OCI-LY7 (cell line): ENCODE measurements at places on chromosomes 13 and 19. TPM values are rescaled to one million over a fixed set of nuclear protein-coding genes. Genes with fewer than 3 reads are reported as not detected.

DNA sequence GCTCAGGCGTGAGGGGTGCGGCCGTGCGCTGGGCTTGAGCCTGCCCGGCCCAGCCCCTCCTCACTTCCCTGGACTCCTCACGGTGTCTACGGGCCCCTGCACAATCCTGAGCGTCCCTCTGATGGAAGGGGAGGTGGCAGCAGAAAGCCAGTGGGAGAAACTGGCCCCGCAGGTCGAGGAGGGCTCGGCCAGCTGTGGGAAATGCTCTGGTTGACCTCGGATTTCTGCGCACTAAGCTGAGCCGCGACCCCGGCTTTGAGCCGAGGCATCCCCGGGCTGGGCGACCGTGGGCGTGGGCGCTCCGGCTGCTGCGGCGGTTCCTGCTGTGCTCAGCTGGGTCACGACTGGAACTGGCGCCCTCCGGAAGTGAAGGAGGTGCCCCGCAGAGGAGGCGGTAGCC lies 70.1 kb downstream of the ZNF208 start:
- DNase-seq = no peak

MBD3L3 gene
- not detected in 2 replicates for total RNA-seq

RYR1 gene
- total RNA-seq = 0.61 and 1.4 TPM in 2 replicates

DNA sequence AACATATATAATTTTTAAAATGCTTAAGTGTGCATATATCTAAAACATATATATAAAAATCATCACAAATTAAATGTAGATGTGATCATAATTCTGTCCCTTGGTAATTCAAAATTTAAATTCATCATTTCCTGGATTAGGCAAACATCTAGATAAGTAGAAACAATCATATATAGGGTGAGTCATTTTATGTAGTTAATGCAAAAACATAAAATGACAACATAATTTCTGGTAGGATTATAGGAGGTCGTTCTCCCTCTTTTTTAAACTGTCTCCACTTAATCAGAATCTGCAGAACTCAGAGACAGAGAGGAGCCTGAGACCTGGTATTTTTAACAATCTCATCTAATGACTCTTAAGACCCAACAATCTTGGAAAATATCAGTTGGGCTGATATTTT lies 333.4 kb downstream of the KCTD12 start:
- DNase-seq = no peak

FFAR2 gene
- not detected in 2 replicates for total RNA-seq

DNA sequence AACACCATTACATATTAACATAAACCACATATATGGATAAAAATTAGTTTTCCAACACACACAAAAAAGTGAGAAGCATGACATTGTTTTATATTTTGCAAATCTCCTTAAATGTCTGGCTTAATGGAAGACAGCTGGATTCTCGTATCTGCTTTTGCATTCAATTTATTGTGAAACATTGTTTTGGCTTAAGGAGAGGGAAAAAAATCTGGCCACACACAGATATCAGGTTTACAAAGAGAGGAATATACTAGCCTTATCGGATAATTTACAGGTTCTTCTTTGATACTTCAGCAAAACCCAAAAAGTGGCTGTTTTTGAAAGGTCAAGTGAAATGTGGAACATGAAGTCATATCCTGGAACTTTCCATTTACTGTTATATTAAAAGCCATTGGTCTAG lies 523.5 kb upstream of the ARGLU1 start:
- no peak for DNase-seq

KIR2DL1 gene
- not detected in 2 replicates for total RNA-seq

ZNF615 gene
- not detected in 2 replicates for total RNA-seq

ZNF541 gene
- not detected in 2 replicates for total RNA-seq

DNA sequence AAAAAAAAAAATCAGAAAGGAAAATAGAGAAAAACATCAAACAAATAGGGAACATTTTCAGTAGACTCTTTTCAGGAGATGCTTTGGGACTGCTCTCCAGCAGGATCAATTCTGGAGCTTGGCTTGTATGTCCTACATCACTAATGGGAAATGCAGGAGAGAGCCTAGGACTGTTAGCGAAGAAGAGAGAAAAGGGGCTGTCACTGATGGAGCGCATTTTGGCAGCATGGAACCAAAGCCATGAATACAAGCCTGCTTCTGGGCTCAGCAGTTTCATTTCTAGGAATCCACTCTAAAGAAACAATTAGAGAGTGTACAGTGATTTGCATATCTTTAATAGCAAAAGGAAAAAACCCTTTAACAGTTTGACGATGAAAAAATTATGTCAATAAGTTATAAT lies 203.9 kb downstream of the NUFIP1 start:
- DNase-seq = no peak

ZNF560 gene
- not detected in 2 replicates for total RNA-seq

- no peak for DNase-seq
Measured at GRCh38 chr19:31357315-31357673, 8.1 kb upstream of the TSHZ3 start.

GRCh38 chr19:1873524-1874473 lies 10.4 kb upstream of the KLF16 start:
- DNase-seq = no peak

SELENOW gene
- 29.9 and 31.2 TPM in 2 replicates for total RNA-seq

DNA sequence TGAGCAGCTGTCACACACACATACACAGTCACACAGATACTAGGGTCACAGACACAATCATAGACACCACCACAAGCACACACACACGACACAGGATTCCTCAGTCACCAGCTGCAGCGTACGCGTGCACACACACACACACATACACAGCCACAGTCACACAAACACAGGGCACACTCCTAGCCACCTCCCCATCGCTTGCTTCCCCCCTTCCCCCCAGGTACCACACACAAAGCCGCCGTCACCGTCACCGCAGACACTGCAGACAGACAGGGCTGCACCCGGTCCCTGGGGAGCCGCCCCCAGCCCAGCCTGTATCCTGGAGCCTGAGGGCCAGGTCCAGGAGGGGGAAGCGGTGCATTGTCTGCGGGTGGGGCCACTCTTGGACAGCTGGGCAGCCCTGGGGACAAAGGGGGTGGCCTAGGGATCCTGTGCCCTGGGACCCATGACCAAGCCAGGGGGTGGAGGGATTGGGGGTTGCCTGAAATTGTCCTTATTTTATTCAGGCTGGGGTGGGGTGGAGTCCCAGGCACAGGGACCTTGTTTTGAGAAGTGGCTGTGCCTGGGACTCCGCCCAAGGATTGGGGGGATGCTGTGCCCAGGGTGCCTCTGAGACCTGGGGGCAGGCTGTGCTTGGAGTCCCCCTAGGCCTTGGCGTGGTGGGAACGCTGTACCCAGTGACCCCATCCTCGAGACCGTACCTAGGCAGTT lies 957 bp downstream of the NUMBL start:
- no peak for DNase-seq
